ENCODE measurements at places on chromosomes 3 and 15.

DNA sequence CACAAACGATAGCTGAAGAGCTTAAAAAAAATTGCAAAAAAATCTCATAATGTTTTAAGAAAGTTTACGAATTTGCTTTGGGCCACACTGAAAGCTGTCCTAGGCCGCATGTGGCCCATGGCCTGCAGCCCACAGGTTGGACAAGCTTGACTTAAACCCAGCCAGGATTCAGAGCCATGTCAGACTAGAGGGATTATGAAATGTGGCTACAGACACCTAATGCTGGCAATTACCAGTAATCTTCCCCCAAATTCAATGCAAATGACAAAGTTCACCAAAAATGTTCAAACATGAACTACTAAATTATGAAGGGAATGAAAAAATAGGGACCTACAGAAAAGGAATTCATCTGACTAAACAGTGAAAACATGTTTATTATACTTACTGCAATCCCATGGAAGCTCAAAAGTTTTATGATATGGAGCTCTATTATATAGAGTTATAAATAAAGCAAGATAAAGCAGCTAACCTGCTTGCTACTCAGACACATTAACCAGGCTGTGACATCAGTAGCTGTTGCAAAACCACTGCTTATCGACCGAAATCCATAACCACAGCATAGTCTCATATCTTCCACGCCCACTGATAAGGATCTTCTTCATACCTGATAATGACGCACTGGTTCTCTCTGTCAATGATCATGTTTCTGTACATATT, 49.2 kb downstream of the LDHAL6B start:
- DNase-seq = no peak

- DNase-seq = no peak
Observed at GRCh38 chr3:18483226-18483625, 58.1 kb upstream of the SATB1 start.

GRCh38 chr15:59904450-59905135, 99.5 kb upstream of the FOXB1 start:
- DNase-seq = no peak

DNA sequence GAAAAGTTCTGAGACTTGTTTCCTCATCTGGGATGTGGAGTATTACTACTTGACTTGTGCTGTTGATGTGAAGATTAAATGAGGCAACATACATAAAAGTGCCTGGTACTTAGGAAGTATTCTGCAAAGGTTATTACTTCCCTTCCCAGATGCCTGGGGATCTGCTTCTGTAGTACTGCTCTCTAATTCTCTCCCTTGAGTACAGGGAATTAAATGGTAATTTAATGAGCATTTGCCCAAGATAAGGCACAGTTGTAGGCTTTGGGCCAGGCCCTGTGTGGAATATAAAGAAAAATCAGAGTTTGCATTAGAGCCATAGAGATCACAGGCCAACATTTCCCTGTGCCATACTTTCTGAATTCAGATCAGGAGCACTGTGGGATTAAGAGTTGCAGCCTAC, 84.4 kb downstream of the LARS2 start:
- no peak for DNase-seq

GRCh38 chr3:149777414-149778214, 14.7 kb downstream of the ANKUB1 start:
- DNase-seq = no peak

DNA sequence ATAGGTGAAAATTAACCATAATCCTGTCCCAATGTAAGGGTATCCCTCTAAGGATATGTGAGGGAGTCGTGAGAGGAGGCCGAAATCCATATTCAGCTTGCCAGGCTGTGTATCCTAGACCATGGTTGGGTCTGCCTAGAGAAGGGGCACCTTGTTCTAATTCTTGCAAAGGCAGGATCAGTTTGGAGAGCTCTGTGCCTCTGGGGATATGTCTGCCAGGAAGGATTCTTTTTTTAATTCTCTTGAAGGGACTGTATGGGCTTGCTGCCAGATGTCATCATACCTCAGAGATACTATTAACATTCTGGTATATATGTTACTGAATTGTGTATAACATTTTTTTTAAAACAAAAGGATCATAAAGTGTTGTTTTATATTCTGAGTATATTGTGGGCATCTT, 2.4 kb downstream of the ATP1B3 start:
- DNase-seq = no peak

DNA sequence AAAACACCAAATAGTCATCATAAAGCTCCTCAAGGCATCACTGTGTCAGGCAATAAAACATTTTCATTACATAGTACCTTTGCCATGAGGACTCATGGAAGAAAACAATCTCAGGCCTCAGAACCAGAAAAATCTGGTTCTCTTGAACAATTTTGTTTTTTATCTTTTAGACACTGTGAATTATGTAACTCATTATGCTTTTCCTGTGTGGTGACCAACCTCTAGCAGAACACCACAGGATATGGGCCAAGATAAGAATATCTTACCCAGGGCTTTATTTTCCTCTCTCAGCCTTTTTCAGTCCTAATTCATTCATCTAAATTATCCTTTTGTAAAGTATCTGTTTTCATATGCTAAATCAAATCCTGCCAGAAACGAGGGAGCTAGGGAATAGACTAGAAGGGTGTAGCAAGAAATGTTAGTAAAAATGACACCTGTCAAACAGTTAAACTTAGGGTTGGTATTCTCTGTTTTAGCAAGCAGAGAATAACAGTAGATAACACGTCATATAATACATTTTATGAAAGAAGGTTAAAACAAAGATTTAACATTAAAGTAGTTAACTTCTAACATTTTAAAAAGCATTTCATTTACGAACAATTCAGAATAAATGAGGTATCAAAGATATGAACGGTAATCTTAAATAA, 111.1 kb downstream of the FBXL22 start:
- DNase-seq = no peak

DNA sequence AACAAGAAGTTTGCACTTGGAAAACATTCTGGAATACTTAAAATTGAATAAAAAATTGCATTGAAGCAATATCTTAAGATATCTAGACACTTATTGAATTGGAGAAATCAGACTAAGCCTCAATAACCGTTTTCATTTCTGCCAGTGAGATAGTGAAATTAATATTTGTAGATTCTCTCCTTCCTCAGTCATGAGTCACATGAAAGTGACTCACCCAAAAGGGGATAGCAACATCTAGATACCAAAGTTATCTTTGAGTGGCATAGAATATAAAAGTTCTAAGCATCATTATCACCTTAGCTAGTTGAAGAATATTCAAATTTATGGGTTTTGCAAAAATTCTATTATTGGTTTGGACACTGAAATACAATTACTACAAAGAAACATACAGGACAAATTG, 614.8 kb upstream of the ZNF717 start:
- DNase-seq = no peak

DNA sequence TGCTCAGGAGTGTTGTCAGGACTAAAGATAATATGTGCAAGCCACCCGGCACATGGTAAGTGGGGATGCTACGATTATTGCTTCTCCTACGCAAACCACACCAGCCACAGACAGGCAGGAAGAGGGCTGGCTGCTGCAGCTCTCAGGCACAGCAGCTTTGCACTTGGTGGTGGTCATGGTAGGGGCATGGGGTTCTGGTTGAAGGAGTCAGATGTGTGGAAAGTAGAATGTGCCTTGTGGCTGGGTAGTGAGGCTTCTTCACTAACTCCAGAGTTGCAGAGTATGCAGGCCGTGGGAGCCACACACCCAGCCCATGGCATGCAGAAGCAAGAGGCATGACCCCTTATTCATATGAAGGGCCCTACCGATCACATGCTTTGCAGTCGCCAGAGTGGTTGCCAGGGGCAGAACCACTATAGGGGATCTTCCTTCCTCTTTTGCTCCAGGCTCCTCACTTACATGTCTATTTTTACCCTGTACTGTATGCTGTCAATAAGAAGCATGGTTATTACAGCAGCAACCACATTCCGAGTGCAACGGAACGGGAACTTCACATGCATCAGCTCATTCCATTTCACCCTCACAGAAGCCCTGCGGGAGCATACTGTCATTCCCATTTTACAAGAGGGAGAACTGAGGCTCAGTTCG, 59.2 kb upstream of the HERC1 start:
- DNase-seq = no peak

Measured in GM12891 (cell line).